ENCODE measurements at places on chromosomes 12 and 14.

DNA sequence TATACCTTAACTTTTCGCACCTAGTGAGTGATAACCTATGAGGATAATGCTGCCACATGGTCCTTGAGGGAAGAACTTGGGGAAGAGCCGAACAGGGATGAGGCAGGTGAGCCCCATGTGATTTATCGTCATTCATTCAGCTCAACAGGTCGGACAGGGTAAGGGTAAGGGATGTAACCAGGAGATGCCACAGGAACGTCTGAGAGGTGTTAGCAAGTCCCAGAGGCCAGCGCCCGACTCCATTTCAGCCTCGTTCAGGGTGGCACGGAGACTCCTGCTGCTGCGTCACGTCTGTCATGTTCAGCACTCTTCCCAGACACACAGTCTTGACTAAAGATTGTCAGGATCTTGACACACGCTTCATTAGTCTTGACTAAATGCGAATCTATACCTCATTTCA lies 23.4 kb upstream of the TIGAR start:
- DNase-seq: no peak

- no peak for DNase-seq
These were observed 336.7 kb upstream of the PRICKLE1 start for GRCh38 chr12:42926232-42926631.

DNA sequence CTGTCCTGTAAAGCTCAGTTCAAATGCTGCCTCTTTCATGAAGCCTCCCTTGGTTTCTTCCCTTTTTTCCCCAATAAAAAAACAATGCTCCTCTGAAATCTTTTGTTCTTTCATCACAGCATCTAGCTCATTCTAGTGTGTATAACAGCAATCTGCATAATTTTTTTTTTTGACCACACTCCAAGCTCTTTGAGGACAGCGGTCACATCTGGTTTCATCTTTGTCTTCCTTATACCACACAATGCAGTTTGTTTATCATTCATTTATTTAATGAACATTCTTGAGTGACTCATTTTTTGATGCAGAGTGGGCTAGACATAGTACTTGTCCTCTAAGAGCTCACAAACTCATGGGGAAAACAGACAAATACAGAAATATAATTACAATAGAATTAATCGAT lies 7.3 kb downstream of the GNG2 start:
- DNase-seq: no peak

DNA sequence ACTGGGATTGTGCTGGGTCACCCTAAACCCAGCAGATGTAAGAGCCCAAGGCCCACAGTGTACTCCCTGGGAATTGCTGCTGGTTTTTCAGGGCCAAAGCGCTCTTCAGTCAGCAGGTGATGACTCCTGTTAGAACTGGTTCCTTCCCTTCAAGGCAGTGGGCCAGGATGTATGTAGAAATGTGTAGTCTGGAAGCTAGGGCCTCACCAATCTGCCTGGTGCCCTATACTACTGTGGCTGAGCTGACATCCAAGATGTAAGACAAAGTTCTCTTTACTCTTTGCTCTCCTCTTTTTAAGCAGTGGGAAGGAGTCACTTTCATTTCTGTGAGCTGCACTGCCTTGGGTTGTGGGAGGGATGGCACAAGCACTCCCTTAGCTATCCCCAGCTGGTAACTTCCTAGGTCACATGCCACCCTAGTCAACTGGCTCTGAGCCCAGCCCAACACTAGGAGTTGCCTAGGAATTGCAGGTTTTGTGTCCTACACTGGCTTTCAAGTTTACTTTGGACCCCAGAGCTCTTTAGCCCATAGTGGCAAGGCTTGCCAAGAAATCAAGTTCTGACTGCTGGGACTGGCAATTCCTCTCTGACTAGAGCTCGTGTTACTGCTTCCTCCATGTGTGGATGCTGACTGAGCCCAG lies 249.2 kb downstream of the C12orf50 start:
- DNase-seq: no peak

DNA sequence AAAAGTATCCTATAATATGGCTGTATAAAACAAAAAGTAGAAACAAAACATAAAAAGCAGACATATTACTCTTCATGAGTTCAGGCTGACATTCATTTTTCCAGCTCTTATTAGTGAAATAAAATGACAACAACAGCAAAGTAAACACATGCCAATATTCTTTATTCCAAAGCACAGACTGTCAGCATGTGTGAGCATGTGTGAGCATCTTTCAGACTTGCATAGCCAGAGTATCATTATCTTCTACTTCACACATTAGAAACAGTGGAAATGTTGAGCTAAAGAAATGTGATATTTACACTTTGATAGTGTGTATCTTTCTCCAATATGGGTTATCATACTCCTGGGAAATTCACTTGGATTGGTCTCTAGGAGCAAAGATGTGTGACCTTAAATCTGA lies 476.6 kb upstream of the TMEM132C start:
- no peak for DNase-seq

GRCh38 chr14:61130512-61131260 lies 149.6 kb downstream of the SLC38A6 start:
- no peak for DNase-seq

DNA sequence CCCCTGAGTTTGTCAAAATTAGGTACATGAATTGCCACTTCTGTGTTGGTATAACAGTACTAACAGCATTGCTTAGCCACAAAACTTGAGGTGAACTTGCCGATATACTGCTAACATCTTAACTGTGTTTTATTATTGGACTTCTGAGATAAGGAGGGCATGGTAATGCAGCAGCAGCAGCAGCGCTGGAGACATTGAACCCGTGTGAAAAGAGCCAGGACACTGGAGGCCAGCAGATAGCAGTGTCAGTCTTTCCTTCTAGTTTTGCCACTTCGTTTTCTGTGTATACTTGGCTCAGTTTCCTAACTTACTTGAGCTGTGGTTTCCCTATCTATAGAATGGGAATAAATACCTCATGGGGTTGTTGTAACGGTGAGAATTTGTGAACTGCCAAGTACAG lies 82.7 kb downstream of the KTN1 start:
- no peak for DNase-seq

- no peak for DNase-seq
These were observed 71.2 kb downstream of the CDK17 start for GRCh38 chr12:96329018-96329417.

DNA sequence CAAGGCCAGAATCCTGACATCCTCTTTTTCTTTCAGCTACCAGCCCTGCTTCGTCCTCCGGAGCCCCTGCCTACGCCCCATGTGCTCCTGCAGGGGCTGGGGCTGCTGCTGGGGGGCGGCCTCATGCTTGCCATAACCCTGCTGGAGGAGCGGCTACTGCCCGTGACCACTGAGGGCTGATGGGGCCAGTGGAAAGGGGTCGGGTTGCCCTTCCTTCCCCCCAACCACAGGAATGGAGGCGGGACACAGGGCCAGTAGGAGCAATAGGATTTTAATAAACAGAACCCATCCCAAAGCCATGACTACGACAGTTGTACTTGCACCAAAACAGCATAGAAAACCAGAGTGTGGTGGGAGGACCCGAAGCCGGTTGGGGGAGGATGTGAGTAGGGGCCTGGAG lies 7.7 kb downstream of the SLC39A5 start:
- DNase-seq: no peak

DNA sequence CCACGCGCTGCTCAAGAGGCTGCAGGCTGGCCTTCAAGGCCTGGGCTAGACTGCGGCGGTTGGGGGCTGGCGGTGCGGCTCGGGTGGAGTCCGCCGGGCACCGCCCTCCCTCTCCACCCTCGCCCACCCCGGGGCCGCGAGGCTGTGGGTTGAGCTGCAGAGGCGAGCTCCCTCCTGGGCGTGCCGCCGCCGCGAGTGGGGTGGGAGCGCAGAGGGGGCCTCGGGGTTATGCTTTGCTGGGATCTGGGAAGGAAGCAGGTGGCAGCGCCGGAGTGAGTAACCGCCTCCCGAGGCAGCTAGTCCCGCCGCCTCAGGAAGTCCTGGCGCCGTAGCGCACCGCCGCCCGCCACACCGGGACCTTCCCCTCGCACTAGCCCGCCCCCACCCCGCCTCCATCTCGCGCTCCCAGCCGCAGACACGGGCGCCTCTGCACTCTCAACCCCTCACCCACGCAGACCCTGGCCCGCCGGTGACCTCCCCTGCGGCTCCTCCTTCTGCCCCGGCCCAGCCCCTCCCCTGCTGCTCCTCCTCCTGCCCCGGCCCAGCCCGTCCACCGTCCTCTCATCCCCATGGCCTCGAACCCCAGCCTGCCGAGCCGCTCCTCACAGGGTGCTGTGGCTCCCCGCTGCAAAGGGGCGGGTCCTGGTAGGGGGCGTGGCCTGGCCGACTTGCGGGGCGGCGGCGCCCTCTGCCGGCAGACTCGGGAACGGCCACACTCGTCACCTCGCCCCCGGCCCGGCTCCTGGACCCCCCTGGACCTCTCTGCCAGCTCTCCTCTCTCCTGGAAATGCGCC lies 16.6 kb downstream of the TAMALIN start:
- DNase-seq: peak; percentile 96

- no peak for DNase-seq
These were observed 81.1 kb upstream of the RFLNA start for GRCh38 chr12:124213666-124214347.

- peak; percentile 92 for DNase-seq
These were observed 1.8 kb downstream of the IGFBP6 start for GRCh38 chr12:53099071-53099882.

DNA sequence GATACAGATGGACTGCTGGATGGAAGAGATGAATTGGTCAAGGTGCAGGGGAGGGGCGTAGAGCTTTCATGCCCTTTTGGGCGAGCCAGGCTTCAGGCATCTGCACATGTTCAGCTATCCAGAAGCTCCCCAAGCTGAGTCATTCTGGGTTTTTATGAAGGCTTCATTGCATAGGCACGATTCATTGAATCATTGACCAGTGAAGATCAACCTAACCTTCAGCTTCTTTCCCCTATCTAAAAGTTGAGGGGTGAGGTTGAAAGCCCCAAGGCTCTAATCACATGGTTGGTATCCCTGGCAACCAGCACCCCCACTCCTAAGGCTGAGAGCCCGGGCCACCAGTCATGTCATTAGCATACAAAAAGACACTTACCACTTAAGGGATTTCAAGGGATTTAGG lies 36.3 kb downstream of the RPS29 start:
- no peak for DNase-seq

GRCh38 chr12:131126662-131127173 lies 173.0 kb downstream of the ADGRD1 start:
- no peak for DNase-seq

DNA sequence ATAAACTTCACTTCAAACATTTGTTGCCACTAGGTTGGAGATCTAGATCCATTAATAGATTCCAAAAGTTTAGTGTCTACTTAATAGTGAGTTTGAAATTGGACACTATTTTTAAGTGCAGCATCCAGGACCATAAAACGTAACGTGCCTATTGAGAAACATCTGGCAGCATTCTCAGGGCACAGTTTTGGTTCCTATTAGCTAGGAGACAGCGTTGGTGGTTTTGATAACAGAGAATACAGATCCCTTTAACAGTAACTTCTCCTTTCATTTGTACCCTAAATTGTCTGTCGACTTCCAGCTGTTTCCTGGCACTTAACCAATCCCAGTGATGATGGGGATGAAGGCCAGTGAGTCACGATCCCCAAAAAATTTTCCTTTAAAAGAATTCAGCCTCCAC lies 25.8 kb downstream of the KCNK10 start:
- DNase-seq: no peak

DNA sequence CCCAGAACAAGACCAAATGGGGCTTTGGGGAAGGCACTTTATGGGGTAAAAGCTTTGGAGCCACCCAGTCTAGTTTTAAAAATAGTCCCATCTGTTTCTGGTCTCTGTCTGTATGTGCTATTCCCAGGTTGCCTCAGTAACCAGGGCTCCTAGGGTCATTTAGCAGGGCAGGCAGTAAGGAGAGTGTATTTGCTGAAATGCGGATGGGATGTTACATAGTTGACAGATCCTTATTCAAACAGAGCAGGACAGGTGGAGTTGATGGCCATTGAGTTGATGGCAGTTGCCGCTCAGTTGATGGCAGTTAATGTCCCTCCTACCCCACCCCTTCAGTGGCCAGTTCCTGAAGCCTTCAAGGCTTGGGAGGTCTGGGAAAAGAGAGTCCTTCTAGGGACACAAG lies 4.6 kb downstream of the ZC3H10 start:
- no peak for DNase-seq

DNA sequence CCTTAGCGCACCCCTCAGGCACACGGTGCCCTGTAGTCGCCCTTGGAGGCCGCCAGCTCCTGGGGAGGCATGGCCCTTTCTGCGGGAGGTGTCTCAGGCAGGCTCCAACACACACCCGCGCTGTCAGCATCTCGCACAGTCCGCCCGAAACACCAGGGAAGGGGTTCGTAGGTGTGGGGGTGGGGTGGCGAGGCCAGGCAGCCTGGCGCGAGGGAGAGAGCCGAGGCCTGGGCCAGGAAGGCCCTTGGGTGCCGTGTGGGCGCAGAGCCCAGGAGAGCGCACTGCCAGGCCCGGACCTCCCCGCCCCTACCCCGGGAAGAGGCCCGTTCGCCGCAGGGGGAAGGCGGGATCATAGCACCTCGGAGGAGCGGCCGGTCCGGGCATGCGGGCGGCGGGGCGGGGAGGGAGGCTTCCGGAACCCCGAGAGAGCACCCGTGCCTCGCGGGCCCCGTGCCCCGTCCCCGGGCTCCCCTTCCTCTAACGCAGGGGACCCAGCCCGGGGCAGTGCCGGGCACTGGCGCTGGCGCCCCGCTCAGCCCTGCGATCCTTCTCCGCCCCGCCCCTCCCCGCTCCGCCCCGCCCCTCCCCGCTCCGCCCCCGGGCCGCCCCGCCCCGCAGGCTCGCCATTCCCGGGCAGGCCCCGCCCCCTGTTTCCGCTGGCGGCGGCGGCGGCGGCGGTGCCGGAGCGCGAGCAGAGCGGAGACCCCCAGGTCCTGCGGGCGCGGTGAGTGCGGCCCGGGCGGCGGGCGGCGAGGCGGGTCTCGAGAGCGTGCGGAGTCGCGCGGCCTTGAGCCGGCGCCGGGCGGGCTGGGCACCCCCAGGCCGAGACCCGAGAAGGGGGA lies at the start of gene TSPAN9:
TSS of gene TSPAN9 (plus strand) at position 650 of the 842 bp plus-strand sequence. CDS start 123,815 bp downstream, outside the sequence.
- peak; percentile 69 for DNase-seq

DNA sequence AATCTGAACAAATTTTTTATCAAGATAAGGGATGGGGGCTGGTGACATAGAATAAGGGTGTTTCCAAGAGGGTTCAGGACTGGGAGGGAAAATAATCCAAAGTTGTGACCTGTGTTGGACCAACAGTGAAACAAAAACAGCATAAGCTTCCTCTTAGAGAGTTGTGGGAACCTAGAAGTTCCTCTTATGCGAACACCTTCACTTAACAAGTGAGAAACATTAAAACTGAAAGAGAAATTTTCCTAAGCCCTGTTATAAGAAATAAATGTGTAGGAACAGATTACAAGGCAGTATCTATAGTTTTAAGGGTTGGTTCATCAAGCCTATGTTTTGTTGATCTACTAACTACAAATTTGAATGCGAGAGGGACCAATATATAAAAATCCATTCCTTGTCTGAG lies 58.4 kb downstream of the LLPH start:
- no peak for DNase-seq

- DNase-seq: no peak
These were observed 628.9 kb upstream of the TBX3 start for GRCh38 chr12:115312901-115313300.

DNA sequence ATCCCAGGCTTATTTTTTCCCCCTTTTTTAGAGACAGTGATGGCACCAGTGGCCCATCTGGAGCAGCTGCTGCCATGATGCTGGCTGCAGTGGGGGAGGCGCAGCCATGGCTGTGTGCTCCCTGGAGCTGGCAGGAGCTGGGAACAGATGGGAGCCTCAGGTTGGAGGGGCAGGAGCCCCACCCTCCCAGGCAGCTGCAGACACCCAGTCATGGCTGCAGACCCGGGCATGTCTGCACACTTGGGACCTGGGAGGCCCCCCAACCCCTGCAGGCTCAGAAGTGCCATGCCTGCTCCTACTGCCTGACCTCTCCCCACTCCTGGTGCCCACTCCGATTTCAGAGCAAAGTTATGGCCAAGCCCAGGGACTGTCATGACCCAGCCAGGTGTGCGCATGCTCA lies 25.1 kb downstream of the CDKL1 start:
- no peak for DNase-seq

- DNase-seq: no peak
These were observed 39.1 kb downstream of the ADCK1 start for GRCh38 chr14:77838831-77839511.
